ENCODE measurements at places on chromosomes 4 and X.

- no peak for DNase-seq
Observed at GRCh38 chr4:68871809-68872642, 56.2 kb downstream of the UGT2B10 start.

DNA sequence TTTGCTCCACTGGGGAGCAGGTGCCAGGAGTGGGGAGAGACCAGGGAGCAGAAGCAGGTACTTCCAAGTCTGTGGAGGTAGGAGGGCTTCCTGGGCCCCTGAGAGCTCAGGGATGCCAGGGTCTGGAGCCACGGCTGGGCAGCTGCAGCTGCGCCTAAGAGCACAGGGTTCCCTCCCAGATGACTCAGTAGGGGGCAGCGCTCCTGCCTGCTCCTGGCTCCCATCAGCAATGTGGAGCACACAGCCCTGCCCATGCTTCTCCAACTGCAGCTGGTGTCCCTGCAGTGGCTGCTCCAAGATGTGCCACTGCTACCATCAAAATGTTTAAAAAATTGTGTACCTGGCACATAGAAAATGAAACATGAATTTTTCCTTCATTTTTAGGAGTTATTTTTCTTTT lies 1028.2 kb downstream of the PCDH7 start:
- no peak for DNase-seq

DNA sequence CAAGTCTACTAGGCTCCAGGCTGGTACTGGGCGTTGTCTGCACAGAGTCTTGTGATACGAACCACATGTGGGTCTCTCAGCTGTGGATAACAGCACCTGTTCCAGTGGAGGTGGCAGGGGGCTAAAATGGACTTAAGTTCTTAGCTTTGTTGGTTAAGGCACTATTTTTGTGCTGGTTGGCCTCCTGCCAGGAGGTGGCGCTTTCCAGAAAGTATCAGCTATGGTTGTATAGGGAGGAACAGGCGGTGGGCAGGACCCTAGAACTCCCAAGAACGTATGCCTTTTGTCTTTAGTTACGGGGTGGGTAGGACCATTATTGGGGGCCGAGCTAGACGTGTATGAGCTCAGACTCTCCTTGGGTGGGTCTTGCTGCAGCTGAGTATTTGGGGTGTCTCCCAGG lies 1138.4 kb downstream of the PCDH19 start:
- no peak for DNase-seq

GRCh38 chr4:48683784-48684666 lies 96.1 kb downstream of the FRYL start:
- DNase-seq, result no peak

DNA sequence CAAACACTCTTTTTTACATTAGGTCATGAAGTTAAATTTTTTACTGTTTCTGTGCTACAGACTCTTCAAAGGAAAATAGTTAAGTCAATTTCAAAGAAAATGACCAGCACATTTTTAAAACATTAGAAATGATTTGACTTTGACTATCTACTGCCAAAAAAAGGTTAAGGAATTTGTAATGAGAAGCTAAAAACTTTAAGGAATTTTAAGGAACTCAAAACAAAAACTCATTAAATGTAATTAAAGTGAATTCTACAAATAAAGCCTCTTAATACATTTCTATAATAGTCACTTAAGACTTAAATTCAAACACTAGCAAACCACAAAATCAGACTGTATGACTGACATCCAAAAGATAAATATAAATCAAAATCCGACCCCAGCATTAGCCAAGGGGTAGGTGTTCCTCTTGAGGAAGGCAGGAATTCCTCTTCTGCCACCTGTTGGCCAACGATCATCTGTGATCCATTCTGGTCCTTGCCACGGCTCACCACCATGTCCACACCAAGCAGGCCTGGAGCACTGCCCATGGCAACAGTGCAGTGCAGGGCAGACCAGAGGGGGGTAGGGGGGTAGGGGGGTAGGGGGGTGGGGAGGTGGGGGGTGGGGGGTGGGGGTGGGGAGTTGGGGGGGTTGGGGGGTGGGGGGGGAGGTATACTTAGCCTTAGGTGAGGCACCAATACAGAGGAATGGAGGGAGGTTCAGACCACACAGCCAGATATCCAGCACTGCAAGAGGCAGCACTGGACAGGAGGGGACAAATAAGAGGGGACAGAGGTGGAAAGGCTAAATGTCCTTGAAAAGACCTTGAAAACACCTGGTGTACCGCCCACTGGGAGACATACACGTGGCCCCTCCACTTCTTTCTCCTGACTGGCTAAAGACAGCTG lies 287.4 kb downstream of the CHIC1 start:
- no peak for DNase-seq

DNA sequence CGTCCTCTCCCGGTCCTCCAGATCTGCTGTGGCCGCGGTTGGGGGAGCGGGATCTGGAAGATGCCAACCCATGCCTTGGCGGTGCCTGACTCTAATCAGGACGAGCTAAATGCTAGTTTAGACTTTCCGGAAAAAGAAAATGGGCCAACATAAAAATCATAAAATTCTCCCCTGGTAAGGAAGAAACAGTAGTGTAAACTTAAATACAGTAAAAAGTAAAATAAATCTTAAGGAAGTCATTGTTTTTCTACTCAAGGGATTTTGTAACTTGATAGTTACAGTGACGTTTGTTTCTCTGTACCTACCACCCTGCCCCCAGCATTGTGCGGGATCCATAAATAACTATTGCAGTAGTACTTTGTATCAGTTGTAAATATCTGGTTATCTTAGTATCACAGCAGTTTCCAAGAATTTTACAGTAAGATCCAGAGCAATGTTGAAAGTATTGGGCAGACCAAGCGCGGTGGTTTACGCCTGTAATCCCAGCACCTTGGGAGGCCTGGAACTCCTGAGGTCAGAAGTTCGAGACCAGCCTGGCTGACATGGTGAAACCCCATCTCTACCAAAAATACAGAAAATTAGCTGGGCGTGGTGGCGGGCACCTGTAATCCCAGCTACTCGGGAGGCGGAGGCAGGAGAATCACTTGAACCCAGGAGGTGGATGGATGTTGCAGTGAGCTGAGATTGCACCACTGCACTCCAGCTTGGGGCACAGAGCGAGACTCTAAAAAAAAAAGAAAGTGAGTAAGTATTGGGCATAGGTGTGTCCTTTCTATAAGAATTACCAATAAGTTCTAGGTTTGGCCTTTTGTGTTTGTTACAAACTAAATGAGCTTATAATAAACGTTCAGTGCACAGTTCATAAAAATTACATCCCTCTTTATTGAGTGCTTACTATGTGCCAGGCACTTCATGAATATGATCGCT lies 1.0 kb upstream of the PLA2G12A start:
- no peak for DNase-seq

DNA sequence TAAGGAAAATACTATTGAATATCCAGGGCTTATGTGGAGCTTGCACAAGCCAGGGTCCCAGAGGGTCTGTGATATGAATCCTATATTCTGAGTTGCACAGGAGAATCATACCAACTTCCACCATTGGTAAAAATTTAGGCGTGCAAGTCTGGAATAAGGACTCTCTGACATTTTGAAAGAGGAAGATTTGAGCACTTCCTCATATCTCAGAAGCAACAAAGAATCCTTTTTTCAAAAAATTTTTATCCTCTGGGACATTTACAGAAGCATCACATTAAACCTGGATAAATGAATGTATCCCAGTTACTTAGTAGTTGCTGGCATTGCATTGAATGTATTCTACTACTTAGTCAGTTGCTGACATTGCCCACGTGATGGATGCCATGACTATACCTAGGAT lies 24.2 kb upstream of the CAMK2D start:
- DNase-seq, result no peak

GRCh38 chr4:140738139-140738538 lies 18.0 kb downstream of the TBC1D9 start:
- DNase-seq, result no peak

GRCh38 chr4:54661169-54661568 lies 3.4 kb downstream of the KIT start:
- no peak for DNase-seq

DNA sequence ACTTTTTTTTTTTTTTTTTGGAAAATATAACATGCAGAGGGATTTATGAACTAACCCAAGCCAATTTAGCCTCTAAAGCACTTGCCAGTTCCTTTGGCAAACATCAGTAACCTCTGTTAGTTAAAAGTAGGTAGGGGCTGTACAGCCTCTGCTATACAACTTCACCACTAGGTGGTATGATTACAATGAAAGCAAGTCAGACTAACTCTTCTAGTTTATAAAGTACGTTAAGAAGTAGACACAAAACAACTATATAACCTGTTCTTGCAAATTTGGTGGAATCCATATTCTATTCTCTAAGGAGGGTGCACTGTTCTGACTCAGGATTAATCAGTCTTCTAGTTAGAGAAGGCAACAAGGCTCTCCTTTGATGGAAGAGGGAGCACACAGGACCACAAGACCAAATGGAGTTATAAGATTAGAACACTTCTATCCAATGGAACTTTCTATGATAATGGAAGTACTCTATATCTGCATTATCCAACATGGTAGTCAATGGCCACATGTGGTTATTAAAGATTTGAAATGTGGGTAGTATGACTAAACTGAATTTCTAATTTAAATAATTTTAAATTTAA lies 12.8 kb downstream of the AIMP1 start:
- DNase-seq, result no peak

- DNase-seq, result no peak
Observed at GRCh38 chrX:5958523-5958922, 270.1 kb downstream of the NLGN4X start.

DNA sequence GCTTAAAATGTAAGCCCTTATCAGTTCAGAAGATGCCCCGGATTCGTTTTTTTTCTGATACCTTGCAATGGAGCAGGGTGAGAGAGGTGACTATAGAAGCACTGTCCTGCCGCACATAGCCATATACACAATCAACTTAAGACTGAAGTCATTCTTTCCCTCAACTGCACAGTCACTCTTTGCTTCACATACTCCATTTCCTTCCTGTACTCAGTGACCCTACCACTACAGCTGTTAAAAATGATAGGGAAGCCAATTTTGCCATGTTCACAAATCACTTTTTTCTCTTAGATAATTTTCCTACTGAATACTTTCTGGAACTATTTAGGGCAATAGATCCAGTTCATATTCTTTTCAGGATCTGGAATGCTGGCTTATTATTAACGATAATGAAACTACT lies 300.0 kb downstream of the ANK2 start:
- no peak for DNase-seq

DNA sequence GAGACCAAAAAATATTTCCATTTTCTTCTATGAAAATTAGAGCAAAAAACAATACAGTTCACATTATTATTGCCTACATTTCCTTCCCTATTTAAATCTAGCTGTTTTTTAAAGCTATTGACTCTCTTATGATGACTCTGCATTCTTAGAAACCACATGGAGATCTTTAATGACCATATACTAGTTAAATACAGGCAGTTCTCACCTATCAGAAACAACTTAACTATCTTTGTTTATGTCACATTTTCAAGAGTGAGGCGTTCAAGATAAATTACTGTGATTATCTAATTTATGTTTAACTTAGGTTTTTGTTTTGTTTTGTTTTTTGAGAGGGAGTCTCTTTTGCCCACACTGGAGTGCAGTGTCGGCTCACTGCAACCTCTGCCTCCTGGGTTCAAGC lies 3.0 kb downstream of the CISD2 start:
- no peak for DNase-seq

DNA sequence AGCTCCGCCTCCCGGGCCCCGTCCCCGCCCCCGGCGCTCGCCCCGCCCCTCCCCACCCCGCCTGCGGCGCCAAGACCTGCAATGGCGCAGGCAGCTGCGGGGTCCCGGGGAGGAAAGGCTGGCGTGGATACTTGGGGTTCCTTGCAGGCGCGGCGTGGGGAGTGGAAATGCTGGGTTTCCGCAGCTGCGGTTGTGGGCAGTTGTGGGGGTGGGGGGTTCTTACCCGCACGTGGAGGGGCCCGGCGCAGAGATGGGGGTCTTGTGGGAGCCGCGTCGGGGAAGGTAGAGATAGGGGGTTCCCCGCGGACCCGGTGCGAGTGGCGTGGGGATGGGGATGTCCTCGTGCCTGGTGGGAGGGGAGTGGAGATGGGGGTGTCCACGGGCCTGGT lies 680 bp upstream of the ASMTL start:
- DNase-seq, result no peak

DNA sequence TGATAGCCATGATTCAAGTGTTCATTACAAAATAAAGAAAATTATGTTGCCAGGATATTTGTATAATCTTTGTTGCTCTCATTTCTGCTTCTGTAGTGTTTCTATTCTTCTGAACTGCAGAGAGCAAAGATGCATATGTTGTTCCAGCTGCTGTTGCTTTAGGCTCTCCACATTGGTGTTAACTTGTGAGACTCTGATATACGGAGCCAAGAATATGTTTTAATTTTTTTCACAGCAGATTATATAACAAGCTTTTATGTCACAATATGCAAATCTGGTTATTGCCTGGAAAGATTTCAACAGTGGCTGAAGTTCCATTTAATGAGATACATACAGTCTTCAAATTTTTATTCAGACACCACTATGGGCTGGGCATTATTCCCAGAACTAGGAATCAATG lies 655.0 kb downstream of the GRXCR1 start:
- no peak for DNase-seq

GRCh38 chrX:4091046-4091760 lies 377.8 kb upstream of the PRKX start:
- no peak for DNase-seq

DNA sequence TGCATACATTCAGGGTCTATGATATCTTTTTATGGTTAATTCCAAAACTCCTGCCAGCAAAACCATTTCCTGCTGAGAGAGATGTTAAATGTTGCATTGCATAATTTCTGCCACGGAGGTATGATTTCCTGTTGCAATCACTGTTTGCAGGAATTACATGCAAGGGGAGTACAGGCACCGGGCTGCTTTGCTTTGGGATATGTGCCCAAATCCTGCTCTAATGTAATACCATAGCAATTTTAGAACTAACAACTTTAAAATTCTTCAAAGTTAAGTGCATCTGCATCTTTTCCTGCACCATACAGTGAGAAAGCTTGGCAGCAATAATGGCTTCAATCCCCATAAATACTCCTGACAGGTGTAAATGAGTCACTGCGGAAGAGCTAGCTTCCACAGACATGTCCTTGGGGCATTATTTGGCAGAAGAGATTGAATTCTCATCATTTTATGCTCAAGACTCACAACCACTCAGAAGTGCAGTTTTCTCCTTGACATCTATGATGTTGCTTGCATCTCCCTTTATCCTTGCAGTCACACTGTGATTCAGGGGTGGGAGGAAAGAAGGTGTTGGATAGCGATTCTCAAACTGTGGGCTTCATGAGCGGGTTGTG lies 29.6 kb downstream of the TRIM2 start:
- no peak for DNase-seq

DNA sequence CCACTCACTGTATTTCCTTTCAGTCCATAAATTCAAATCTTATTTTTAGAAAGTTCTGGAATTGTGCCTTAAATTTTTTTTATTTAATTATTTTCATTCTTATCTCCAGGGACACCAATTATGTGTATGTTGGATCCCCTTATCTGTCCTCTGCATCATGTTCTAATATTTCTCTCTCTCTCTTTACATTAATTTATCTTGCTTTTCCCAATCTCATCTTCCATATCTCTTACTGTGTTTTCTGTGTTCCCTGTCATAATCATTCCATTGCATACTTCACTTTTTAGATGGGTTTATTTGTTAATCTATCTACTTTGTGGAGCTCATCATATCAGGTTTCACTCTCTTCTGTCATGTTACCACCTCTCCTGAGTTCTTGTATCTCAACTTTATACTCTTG lies 37.4 kb downstream of the PPP2R2C start:
- no peak for DNase-seq
